ENCODE measurements at places on chromosomes 7 and 10.

DNA sequence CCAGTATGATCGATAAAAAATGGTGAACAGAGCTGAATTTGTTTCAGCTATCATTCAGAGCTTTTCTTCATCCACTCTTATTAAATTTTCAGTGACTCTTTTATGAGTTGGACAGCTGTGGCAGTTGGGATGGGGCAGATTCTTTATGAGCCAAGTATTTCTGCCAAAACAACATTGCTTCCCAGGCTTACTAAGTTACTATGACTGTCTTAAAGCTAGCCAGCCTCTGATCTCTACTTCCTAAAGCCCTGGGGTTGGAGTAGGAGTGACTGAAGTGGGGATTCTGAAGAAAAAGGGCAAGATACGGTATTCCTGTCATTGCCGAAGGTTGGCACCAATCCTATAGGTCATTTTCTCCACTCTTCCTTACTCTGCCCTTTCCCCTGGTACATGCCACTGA lies 12.7 kb downstream of the RPP30 start:
- no peak for DNase-seq

GRCh38 chr7:4837041-4837802 lies 24.6 kb downstream of the PAPOLB start:
- DNase-seq: peak; percentile 48

GRCh38 chr7:36627836-36628235 lies 96.5 kb downstream of the AOAH start:
- no peak for DNase-seq

GRCh38 chr7:87598234-87599009 lies 2.3 kb downstream of the ABCB1 start:
- DNase-seq: no peak

- DNase-seq: peak; percentile 95
Measured at GRCh38 chr7:130486114-130486953, 5.6 kb upstream of the MEST start.

DNA sequence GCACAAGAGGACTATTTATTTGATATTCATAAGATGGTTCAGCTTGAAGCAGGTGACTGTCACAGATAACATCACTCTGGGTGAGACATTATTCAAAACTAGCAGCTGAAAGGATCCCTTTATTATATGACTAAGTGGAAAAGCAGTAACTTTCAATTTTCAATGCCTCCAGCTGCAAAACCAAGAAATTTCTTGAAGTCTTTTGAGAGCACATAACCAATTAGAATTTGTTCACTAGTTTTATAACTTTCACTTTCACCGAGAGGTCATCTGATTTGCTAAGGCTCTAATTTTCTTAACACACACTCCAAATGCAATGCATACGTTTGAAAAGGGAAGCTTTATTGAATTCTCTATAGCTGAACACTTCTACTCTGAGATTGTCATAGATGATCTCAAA lies 88.6 kb upstream of the KLF14 start:
- no peak for DNase-seq

DNA sequence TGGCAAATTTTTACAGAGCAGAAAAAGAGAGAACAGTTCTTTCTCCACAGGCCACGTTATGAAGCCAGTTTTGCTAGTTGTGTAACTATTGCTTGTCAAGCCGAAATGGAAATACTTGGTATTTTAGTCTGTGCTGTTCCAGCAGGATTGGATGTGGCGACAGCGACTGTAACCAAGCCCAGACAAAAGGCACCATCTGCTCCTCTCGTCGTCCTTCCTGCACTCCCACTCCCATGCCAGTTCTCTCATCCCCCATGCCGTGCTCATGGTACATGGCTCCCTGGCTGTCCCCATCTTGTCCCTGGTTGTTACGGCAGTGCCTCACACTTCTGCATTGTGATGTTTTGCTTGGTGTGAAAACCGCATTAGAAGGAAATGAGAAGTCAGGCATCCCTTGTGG lies 185.7 kb upstream of the FZD8 start:
- no peak for DNase-seq

DNA sequence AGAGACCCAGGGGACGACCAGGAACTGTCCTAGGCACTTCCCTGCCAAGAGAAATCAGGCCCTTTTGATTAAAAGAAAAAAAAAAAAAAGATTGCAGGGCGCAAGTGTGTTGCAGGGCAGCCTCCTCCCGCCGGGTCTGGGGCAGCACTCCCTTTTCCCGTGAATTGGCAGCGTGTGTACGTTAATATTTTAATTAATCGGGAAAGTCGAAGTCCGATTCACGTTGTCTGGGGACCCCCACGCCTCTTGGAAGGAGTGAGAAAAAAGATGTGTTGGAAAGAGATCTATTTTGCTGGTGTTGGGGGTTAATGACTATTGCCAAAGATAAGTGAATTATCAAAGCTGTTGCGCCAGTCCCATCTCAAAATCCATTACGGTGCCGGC lies 1.3 kb upstream of the EBF3 start:
- peak; percentile 61 for DNase-seq

DNA sequence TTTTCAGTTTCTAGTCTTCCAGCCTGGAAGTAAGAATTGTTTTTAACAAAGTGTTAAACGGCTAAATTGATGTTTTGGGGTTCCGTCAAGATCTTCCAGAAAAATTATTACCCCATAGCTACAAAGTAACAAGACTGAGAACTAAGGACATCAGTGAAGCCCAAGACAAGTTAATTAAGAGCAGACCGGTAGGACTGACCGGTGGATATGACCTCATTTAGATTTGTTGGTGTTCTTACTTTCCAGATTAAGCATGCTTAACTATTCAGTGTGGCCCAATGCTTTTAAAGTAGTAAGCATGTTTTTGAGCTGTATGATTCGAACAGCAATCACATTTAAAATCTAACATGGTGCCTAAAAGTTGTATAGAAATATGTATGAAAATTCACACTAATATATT lies 73.1 kb upstream of the RPA3 start:
- DNase-seq: no peak

GRCh38 chr10:103280031-103280430 lies 3.1 kb downstream of the INA start:
- DNase-seq: no peak

DNA sequence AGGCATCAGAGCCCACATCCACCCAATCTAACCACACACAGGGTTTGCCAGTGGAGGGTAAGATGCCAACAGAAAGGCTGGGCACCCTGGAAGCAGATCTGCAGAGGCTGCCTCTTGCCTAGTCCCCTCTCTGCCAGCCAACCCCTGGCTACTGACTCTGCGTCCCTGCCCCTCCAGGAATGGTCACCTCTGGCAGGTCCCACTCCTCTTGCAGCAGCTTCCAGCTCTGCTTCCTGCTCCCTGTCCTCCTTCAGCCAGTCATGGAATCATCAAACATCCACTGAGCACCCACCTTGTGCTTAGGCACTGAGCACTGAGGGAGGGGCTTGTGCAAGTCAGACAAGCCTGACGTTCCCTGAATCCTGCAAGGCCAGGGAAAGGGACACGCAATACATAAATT lies 20.1 kb upstream of the HABP2 start:
- no peak for DNase-seq
